ENCODE measurements at places on chromosomes 5 and 9. TPM values are rescaled to one million over a fixed set of nuclear protein-coding genes. Genes with fewer than 3 reads are reported as not detected.

Gene OLFM1
- 23.3 TPM for total RNA-seq

DNA sequence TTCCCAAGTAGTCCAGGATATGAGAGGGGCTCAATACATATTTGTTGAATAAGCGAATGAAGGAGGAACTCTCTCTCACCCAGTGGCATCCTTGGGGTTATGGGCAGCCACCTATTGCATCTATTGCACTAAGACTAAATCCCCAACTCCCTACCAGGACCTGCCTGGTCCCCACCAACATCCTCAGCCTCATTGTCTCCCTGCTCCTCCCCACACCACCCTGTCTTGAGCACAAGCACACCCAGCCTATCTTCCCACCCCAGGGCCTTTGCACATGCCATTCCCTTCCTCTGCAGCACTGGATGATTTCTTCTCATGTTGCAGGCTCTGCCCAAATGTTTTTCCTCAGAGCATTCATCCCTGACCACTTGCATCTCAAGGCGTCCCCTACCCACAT lies 133.8 kb downstream of the BARX1 start:
- no peaks in the 10 kb centered on the region for H3K4me1 ChIP-seq
- no peak overlapping the region for H3K27ac ChIP-seq
- peaks cover 43% of the 10 kb centered on the region for H3K27me3 ChIP-seq
- H3K4me3 ChIP-seq = no peak overlapping the region
- no peaks in the 10 kb centered on the region for H3K36me3 ChIP-seq
- no peak for DNase-seq

GRCh38 chr5:145521523-145521922 lies 313.6 kb downstream of the PRELID2 start:
- peaks cover 3% of the 10 kb centered on the region for H3K36me3 ChIP-seq
- no peak overlapping the region for H3K4me3 ChIP-seq
- no peaks in the 10 kb centered on the region for H3K27me3 ChIP-seq
- DNase-seq = no peak

- no peaks in the 10 kb centered on the region for H3K27me3 ChIP-seq
- DNase-seq = no peak
- H3K27ac ChIP-seq = no peak overlapping the region
- H3K36me3 ChIP-seq = no peaks in the 10 kb centered on the region
- no peaks in the 10 kb centered on the region for H3K4me1 ChIP-seq
Observed at GRCh38 chr5:157902449-157903116, 43.6 kb upstream of the CLINT1 start.

Gene DBH
- 0.59 TPM for total RNA-seq

Gene PTGS1
- total RNA-seq = 0.16 TPM

Gene TMEM245
- total RNA-seq = 38.7 TPM

GRCh38 chr5:88979726-88980125 lies 96.7 kb upstream of the MEF2C start:
- no peaks in the 10 kb centered on the region for H3K27me3 ChIP-seq
- H3K4me3 ChIP-seq = no peak overlapping the region
- no peaks in the 10 kb centered on the region for H3K4me1 ChIP-seq
- H3K27ac ChIP-seq = no peak overlapping the region

- H3K27ac ChIP-seq = no peak overlapping the region
- H3K4me1 ChIP-seq = peaks cover 20% of the 10 kb centered on the region
- H3K36me3 ChIP-seq = no peaks in the 10 kb centered on the region
- H3K27me3 ChIP-seq = peaks cover 71% of the 10 kb centered on the region
Observed at GRCh38 chr5:120464627-120465435, 731 bp downstream of the PRR16 start.

- DNase-seq = no peak
- H3K27me3 ChIP-seq = peaks cover 39% of the 10 kb centered on the region
- no peak overlapping the region for H3K4me3 ChIP-seq
- no peaks in the 10 kb centered on the region for H3K36me3 ChIP-seq
- no peak overlapping the region for H3K27ac ChIP-seq
Observed at GRCh38 chr9:129434187-129434586, 186.7 kb downstream of the C9orf50 start.

DNA sequence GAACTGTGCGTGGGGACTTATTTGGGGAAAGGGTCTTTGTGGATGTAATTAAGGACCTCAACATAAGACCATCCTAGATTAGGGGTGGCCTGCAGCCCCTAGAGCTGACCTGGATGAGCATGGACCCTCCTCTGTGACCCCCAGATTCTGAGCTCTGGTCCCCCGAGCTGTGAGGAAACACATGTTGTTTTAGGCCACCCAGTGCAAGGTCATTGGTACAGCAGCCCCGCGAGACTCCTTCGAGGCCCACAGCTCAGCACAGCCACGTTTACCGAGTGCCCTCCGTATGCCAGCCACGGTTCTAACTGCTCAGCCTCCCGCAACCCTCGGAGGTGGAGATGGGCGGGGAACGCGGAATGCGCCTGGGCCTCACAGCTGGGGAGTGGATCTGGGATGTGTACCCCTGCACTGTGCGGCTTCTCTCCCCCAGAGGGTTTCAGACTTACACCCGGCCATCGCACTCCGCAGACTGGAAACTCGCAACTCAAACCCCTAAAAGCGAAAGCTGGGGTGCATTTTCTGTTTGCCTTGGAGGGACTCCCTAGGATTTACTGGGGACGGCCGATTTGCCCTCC lies 4.5 kb upstream of the GPSM1 start:
- H3K36me3 ChIP-seq = no peaks in the 10 kb centered on the region
- H3K4me1 ChIP-seq = peaks cover 5% of the 10 kb centered on the region
- H3K4me3 ChIP-seq = no peak overlapping the region
- no peaks in the 10 kb centered on the region for H3K27me3 ChIP-seq
- DNase-seq = no peak

DNA sequence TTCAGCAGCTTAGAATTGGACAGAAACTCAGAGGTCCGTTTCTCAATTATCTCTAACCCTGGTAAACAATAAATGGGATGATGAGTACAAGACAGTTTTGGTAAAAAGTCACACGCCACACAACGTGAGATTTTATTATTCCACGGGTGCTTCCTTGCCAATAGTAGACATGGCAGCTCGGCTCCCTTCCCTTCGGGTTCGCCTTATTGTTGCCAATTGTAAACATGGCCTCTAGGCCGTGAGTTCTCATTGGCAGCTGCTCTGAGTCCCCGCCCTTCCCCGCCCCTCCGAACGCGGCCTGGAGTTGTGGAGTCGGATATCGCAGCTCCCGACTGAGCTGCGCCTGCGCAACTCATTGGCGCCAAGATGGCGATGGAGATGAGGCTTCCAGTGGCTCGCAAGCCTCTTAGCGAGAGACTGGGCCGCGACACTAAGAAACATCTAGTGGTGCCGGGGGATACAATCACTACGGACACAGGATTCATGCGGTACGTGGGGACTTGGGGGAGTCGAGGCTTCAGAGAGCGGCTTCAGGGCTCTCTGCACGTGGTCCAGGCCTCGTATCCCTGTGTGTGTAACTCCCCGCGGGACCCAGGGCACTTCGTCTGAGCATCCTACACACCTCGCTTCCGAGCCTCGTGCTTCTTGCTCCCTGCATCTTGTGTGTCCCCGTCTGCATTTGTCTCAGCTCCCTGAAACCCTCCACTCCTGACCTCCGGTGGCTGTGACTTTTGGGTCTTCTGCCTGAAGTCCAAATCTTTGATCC lies at the start of gene EXOSC2:
TSS of gene EXOSC2 (plus strand) at position 355 of the 766 bp plus-strand sequence. CDS start at position 367, 12 bp downstream.
- peak within 1 kb of the TSS; percentile 94 for H3K4me3 ChIP-seq
- H3K27me3 ChIP-seq = no peaks in the 10 kb centered on the region

GRCh38 chr5:121144764-121145163 lies 680.7 kb downstream of the PRR16 start:
- no peak for DNase-seq
- H3K27me3 ChIP-seq = no peaks in the 10 kb centered on the region

Gene CCL27
- total RNA-seq = 0.86 TPM

DNA sequence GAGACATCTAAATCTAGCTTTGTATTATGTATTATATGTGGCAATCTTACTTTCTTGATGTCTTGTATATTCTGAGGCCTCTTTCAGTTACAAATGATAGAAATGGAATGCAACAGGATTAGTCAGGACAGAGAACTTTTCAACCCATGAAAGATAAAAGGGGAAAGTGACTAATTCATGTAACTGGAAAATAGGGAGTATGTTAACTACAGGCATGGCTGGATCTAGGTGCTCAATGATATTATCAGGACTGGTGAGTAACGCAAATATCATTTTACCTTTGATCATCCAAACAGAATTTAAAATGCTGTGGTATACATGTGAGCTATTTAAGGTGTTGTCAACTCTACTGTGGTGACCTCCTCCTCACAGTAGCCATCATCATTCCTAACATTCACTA lies 215.7 kb upstream of the GLRA1 start:
- H3K36me3 ChIP-seq = no peaks in the 10 kb centered on the region
- no peak overlapping the region for H3K4me3 ChIP-seq
- DNase-seq = no peak
- H3K27ac ChIP-seq = no peak overlapping the region
- no peaks in the 10 kb centered on the region for H3K4me1 ChIP-seq

Gene CXXC5
- 30.4 TPM for total RNA-seq

- H3K4me3 ChIP-seq = no peak overlapping the region
- H3K27ac ChIP-seq = no peak overlapping the region
- H3K4me1 ChIP-seq = no peaks in the 10 kb centered on the region
- DNase-seq = no peak
- no peaks in the 10 kb centered on the region for H3K36me3 ChIP-seq
Observed at GRCh38 chr5:27769748-27770402, 731.5 kb upstream of the CDH9 start.

GRCh38 chr5:134460551-134460950 lies 48.9 kb upstream of the CDKN2AIPNL start:
- H3K36me3 ChIP-seq = no peaks in the 10 kb centered on the region
- no peaks in the 10 kb centered on the region for H3K4me1 ChIP-seq
- no peak for DNase-seq
- no peaks in the 10 kb centered on the region for H3K27me3 ChIP-seq
- H3K27ac ChIP-seq = no peak overlapping the region
- no peak overlapping the region for H3K4me3 ChIP-seq

DNA sequence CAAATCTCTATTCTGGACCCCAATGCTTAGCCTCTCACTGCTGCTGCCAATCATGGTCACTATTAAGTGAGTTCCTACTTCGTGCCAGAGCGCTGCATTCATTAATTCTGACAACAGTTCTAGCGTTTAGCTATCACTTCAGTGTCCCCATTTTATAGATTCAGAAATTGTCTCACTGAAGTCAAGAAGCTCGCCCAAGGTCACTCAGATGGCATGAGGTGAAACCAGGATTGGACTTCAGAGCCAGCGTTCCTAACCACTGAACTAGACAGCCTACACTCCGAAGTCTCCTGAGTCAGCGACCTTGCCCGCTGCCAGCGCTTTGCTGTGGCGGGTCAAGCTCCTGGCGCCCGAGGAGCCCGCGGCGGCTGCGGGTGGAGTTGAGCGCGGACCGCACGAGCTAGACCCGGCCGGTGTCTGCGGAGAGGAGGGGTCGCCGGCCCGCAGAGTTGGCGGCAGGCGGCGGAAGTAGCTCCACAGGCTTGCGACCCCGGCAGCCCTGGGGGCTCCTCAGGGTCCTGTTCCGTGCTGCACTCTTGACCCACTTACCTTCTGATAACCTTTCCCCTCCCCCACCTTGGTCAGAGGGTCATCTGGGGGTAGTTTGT lies 2.1 kb upstream of the GABRB2 start:
- H3K4me3 ChIP-seq = peak overlapping the region; percentile 84
- peak; percentile 9 for DNase-seq
- no peak overlapping the region for H3K27ac ChIP-seq
- H3K4me1 ChIP-seq = peaks cover 24% of the 10 kb centered on the region

DNA sequence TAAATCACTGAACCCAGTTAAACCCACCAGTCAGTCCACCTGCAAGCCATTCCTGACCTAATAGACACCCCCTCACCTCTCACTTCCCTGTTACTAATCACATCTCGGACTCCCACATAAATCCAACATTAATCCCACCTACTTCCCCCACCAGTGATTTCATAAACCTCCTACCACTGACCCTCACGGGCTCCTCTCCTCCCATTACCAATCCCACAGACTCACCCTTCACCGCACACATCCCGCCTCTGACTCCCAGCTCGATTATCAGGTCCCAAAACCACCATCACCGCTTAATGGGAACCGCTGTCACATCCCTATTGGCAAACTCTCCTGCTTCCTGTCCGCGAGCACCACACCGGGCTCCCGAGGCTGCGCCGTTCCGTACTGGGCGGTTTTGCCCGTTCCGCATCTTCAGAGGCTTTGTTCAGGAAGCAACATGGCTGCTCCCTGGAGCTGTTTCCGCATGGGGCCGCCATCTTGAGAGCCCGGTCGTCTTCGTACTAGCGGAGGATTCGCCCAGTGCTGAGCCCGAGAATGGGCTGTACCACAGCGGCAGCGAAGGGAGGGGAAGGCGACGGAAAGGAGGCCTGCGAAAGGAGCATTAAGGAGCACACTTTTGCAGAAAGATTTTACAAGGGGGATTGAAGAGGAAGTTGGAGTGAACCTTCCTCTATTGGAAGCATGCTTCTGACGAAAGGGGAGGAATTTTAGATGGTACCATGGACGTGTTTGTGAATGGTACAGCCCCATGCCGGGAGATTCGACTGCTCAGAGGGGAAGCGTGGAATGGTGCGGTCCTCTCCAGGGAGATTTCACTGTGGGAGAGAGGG lies at the start of gene ZNF300:
TSS of gene ZNF300 (minus strand) at position 502 of the 833 bp plus-strand sequence. CDS start 1,825 bp downstream, outside the sequence.
- H3K36me3 ChIP-seq = peaks cover 41% of the 10 kb centered on the region
- peaks cover 13% of the 10 kb centered on the region for H3K4me1 ChIP-seq
- peaks cover 5% of the 10 kb centered on the region for H3K27me3 ChIP-seq

DNA sequence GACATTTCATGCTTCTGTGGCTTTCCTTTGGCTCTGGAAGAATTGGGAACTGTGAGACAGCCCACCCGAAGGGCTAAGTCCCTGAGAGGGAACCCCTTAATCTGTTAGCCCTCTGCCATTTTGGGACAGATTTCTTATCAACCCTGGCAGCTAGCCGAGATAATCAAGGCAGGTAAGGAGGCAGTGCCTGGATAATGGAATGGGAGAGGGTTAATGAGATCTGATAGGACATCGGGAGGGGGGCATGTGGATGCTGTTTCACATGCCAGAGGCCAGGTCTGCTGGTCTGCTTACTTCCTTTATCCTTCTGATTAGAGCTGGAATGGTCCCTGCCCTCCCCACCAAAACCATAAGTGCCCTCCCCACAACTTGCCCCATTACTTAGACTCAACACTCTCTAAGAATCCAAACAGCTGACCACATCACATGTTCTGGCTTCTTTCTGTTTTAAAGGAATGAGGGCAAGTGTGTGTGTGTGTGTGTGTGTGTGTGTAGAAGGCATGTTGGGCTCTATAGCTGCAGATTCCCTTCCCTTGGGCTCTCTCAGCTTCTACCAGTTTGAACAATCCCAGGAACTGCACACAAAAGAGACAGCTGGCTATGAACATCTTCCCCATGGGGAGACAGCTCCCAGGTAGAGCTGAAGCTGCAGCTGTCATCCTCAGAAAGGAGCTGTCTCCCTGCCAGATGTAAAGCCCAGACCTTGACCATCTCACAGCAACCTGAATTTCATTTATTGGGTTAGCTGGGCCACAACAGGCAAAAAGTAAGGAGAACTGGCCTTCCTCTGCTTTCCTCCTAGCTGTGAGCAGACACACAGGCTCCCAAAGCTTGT lies 221.3 kb downstream of the PIK3R1 start:
- no peak overlapping the region for H3K27ac ChIP-seq
- DNase-seq = no peak
- no peak overlapping the region for H3K4me3 ChIP-seq
- peaks cover 16% of the 10 kb centered on the region for H3K4me1 ChIP-seq
- no peaks in the 10 kb centered on the region for H3K27me3 ChIP-seq
- no peaks in the 10 kb centered on the region for H3K36me3 ChIP-seq

GRCh38 chr5:9297134-9297533 lies 248.7 kb downstream of the SEMA5A start:
- no peaks in the 10 kb centered on the region for H3K27me3 ChIP-seq
- H3K36me3 ChIP-seq = peaks cover 9% of the 10 kb centered on the region
- DNase-seq = no peak
- no peak overlapping the region for H3K4me3 ChIP-seq
- H3K4me1 ChIP-seq = peaks cover 9% of the 10 kb centered on the region
- H3K27ac ChIP-seq = no peak overlapping the region

Gene DMRT2
- total RNA-seq = 0.55 TPM

Gene FAM151B
- total RNA-seq = 2.0 TPM

Gene FANCC
- total RNA-seq = 24.5 TPM
